ENCODE measurements at places on chromosomes 7 and 10.

GRCh38 chr7:149238051-149238450 is 1.4 kb upstream of the ZNF212 start:
- DNase-seq = no peak

GRCh38 chr10:117684672-117685211 is 142.2 kb downstream of the EMX2 start:
- peak; percentile 75 for DNase-seq

DNA sequence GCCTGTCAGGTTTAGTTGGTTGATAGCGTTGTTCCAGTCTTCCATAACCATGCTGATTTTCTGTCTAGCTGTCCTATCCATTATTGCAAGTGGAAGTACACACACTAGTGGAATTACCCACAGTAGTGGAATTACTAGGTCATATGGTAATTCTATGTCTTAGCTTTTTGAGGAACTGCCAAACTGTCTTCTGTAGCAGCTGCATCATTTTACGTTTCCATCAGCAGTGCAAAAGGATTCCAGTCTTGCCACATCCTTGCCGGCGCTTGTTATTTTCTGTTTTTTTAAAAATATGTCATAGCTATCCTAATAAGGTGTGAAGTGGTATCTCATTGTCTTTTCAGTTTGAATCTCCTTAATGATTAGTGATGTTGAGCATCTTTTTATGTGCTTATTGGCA is 17.2 kb upstream of the RHBDD2 start:
- no peak for DNase-seq

DNA sequence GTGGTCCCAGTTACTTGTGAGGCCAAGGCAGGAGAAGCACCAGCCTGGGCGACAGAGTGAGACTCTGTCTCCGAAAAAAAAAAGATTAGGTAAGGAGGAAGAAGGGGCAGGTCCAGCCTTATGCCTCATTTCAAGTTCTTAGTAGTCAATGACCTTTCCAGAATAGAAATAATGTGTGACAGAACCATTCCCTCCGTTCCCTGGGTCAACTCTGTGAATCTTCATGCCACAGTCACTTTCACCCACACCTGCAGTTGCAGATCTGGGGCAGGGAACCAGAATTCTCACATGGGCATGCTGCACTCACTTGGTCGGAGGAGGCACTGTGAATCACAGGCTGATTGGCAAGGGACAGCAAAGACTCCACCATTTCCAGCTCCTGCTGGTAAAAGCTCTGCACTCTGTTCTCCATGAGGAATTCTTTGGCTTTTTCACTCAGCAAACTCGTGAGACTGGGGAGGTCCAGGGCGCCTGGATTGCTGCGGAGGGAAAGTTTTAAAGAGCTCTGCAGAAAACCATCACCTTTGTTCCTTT is 20.7 kb downstream of the STN1 start:
- DNase-seq = no peak

- DNase-seq = no peak
Observed at GRCh38 chr7:98212532-98213041, 1.3 kb downstream of the BHLHA15 start.

DNA sequence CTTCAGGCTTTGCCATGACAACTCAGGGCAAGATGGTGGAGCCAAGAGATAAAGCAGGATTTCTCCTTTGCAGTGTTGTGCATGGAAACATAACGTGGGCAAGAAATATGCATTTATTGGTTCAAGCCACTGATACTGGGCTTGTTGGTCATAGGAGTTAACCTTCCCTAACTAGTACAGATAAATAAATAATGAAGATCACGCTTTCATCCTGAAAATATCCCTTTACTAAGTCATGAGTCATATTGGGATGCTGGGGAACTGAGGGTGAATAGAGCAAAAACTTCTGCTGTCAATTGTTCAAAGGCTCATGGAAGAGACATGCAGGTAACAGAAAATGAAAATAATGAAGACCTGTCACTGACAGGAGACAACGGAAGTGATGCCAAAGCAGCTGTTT is 55.5 kb downstream of the TES start:
- DNase-seq = no peak

- DNase-seq = no peak
Observed at GRCh38 chr7:8089036-8089780, 120.6 kb downstream of the GLCCI1 start.

- DNase-seq = no peak
Observed at GRCh38 chr7:28407651-28408050, 4.7 kb upstream of the CREB5 start.

DNA sequence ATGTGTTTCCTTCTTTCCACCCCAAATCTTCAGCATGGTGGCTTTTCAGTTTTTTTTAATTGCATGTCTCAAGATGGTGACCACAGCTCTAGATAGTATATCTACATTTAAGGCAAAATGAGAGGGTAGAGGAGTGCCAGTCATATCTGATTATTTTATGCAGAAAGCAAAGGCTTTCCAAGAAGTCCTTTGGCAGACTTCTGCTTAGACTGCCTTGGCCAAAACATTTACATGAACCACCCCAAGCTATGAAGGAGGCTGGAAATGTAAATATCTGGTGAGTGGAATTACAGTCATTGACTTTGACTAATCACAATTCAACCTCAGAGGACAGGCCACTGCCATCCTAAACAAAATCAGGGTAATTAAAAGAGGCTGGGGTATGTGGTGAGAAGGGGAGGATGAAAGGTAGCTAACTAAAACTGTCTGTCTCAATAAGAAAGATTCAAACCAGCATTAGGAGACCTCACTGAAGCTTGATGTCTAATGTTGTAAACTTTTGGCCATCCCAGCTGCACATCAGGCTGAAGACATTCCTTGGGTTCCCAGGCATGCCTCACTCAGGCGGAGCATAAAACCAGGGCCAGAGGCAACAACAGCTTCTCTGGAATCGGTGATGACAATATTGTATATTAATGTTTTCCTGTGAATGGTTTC is 53.4 kb downstream of the PPP1R3C start:
- DNase-seq = no peak

GRCh38 chr10:112517451-112517862 is 70.4 kb downstream of the VTI1A start:
- no peak for DNase-seq

DNA sequence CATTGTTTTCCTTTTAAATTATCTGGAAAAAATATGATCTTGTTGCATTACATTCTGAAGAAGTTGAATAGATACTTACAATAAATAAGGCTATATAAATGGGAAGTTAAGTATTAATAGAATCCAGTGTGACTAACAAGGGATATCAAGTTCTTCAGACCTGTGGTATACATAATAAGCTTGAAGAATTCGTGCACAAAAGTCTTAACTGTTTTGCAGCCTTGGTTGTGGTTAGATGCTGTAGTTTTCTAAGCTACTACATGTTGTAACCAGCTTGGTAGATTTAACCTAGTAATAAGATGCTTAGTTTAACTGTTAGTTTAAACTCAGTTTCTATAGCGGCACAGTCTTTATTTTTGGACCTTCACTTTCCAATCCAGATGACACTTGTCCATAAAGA is 106.2 kb upstream of the GLCCI1 start:
- DNase-seq = no peak

GRCh38 chr10:5542100-5542499 is 17.3 kb downstream of the CALML3 start:
- no peak for DNase-seq

DNA sequence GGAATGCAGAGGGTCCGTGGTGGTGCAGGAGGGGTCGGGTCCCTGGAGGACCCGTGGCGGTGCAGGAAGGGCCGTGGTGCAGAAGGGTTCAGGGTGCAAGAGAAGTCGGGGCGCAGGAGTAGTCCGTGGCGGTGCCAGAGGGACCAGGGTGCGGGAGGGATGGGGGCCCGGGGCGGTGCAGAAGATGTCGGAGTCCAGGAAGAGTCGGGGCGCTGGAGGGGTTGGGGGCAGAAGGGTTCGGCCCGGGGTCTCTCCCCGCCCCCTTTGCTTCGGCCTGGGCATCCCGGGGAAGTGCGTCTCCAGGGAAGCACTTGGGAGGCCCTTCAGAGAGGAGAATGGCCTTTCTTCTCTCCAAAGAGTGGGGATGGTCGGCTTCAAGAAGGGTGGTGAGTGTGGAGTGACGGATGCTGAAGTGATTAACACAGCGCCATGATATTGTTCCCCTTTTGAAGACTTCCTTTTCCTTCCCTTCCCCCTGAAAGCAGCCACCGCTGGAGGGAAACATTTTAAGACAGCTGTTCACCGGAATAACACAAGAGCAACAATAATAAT is 997 bp downstream of the WDR37 start:
- no peak for DNase-seq

DNA sequence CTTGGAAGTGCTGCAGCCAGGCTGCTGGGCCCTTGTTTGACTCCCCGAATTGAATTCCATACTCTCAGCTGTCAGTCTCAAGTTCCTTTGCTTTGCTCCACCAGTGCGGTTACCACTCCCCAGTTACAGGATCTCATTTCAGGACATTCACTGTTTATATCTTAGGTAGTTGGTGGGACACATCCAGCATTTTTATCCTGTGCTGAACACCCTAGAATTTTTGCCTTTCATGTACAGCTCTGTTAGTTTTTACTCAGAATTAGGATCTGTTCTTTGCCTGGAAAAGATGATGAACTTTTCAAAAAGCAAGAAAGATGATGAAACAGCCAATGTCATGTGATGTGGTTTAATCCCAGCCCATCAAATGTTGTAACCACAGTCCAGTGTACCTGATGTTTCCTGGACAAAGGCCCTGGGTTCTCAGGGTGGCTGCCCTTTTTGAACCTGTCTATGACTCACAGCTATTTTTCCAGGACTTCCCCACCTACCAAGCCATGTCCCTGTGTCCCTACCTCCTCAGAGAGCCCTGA is 149.7 kb downstream of the NOC3L start:
- DNase-seq = no peak

DNA sequence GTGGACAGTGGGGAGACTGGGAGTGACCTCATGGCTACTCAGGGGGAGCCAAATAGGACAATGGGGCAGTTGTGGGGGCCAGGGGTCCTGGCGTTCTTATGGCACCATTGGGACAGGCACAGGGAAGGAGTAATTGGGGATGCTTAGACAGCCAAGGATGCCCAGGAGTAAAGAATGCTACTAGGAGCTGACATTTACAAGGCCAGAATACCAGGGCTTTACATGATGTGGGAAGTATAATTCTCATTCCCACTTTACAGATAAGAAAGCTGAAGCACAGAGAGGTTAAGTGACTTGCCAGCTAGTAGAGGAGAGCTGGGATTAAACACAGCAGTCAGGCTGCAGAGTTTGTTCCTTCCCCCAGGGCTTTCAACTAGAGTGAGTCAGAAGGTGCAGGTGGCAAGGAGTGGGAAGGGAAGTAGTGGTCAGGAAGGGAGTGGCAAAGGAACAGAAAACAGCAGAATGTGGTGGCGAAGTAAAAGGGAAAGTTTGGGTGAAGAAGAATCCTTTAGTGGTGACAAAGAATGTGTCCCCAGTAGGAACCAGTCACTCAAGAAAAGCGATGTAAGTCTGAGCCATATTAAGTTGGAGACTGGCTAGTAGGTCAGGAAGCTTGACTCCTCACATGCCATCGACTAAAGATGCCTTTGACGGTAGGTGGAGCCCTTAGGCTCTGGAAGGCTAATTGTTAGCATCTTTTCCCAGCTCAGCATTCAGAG is 32.8 kb downstream of the CPVL start:
- DNase-seq = peak; percentile 73

- no peak for DNase-seq
Observed at GRCh38 chr7:19119870-19120486, 2.5 kb upstream of the TWIST1 start.

DNA sequence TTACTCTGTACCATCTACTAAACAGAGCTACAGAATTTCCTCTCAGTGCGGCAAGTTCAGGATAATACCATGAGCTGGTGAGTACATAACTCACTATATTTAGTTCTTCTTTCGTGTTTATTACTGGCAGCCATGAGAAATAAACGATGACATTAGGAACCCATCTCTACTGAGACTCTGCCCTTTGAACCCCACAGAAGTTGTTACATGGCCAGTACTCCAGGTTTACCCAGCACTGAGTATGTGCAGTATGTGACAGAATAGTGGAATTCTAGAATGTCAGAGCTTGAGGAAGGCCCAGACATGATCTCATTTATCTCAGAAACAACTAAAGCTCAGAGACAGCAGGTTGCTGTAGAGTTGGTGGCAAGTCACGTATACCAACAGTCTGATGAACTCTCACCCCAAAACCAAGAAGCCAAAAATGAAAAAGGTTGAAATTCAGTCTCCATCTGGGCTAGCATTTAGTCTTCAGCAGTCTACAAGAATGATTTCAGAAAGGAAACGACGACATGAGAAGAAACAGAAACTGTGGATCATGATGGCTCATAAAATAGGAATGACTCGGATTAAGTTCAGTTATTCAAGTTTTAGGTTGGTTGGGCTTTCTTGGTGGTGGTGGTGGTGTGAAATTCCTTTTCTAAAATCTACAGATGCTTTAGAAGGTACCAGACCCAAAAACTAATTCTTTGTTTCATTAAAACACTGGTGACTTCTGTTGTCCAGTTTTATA is 78.5 kb downstream of the SORBS1 start:
- DNase-seq = no peak

DNA sequence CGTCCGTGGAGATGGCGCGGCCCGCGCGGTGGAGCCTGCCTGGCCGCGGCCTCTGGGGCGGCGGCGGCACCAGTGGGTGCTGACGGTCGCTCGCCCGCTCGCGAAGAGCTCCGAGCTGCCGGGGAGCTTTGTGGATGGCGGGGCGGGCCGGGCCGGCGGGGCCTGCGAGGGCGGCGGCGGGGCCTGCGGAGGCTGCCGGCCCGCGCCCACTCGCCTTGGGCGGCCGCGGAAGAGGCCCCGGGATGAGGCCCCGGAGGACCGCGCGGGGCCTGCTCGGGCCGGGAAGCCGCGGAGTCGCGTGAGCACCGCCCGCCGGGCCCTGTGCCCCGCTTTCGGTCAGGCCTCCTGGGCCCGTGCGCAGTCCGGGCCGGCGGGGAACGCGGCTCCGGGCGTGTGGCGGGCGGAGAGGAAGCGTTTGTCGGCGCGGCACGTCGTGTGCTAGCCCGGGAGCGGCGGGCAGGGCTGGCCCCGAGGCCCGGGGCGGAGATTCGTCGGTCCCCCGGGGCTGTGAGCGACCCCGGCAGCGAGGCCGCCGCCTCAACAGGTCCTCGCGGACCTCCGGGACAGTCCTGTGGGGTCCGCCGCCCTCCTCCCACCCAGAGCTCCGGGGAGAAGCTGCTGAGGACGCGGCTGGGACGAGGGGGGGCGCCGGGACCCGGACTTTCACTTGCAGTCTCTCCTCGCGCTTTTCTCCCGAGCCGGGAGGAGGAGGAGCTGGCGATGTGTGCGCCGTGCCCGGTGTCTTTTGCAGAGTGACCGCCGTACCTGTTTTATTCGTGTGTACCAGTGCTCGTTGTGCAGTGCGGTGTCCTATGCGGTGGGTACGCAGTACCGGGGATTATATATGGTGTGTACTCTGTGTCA is 578 bp downstream of the ZMYND11 start:
- DNase-seq = peak; percentile 58

- DNase-seq = no peak
Observed at GRCh38 chr7:159272739-159273138, 128.1 kb upstream of the VIPR2 start.

DNA sequence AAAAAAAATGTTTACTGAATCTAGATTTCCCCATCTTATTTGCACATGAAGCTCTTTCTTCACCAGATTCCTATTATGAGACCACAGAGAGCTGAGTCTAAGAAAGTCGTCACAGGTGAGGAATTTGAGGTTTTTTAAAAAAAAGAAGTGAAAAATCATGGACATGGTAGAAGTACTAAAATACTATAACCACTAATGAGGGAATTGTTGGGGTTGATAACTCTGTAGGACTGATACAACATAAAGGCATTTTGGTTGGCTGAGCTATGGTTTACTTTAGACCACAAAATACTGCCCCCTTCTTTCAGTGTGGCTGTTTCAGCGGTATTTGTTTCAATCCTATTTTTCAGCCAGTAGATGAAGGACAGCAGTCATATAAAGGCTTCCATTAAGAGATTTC is 1111.3 kb downstream of the TYW1 start:
- DNase-seq = no peak

Measured in NCI-H526 (cell line).